Cardiac muscle cell (in vitro differentiated cells and primary cell): ENCODE measurements at places on chromosomes 2 and 18. TPM values are rescaled to one million over a fixed set of nuclear protein-coding genes. Genes with fewer than 3 reads are reported as not detected.
A peak's percentile ranks its signal among the peaks of the same experiment; 100 is the strongest.

- H3K36me3 ChIP-seq: no peaks in the 10 kb centered on the region
- no peaks in the 10 kb centered on the region for H3K27me3 ChIP-seq
- no peak overlapping the region for H3K27ac ChIP-seq
- no peak for DNase-seq
- H3K4me3 ChIP-seq: no peak overlapping the region
- H3K4me1 ChIP-seq: no peaks in the 10 kb centered on the region
These were observed 18.9 kb downstream of the SP5 start for GRCh38 chr2:170733798-170734600.

- no peak overlapping the region for H3K27ac ChIP-seq
- H3K4me1 ChIP-seq: no peaks in the 10 kb centered on the region
- peak; percentile 12 for DNase-seq
- no peak overlapping the region for H3K4me3 ChIP-seq
- no peaks in the 10 kb centered on the region for H3K27me3 ChIP-seq
These were observed 337.3 kb downstream of the PLCL1 start for GRCh38 chr2:198141726-198142125.

DNA sequence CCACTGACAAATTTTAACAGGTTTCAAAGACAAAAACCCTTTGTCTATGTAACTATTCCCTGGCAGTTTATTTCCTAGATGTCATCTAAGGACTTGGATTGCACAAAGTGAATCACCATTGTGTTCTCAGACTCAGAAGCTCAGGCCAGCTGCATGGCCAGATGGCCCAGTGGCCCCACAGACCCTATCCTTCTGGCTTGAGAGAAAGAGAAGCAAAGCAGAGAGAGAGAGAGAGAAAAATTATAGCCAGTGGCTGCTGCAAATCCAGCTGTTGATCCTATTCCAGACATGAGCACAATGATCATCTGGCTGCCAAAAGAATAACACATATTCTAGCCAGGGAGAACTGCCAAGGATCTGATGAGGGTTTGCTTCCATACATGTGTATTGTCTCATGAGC lies 25.8 kb downstream of the CTLA4 start:
- no peaks in the 10 kb centered on the region for H3K27me3 ChIP-seq
- no peaks in the 10 kb centered on the region for H3K4me1 ChIP-seq
- peak; percentile 51 for DNase-seq
- H3K27ac ChIP-seq: no peak overlapping the region
- no peak overlapping the region for H3K4me3 ChIP-seq

CNTNAP5 gene
- total RNA-seq: 0.03 TPM in 1 of 2 replicates, not detected in the other

ATP8B1 gene
- total RNA-seq: 0.11 and 0.21 TPM in 2 replicates

- H3K4me3 ChIP-seq: no peak overlapping the region
- H3K36me3 ChIP-seq: no peaks in the 10 kb centered on the region
- no peaks in the 10 kb centered on the region for H3K27me3 ChIP-seq
These were observed 70.3 kb downstream of the PPP1R1C start for GRCh38 chr2:182055993-182056392.

KATNAL2 gene
- total RNA-seq: 4.8 and 19.6 TPM in 2 replicates

GCG gene
- total RNA-seq: not detected in 2 replicates

COBLL1 gene
- total RNA-seq: 12.0 and 33.5 TPM in 2 replicates

CREG2 gene
- 4.3 and 4.9 TPM in 2 replicates for total RNA-seq

DNA sequence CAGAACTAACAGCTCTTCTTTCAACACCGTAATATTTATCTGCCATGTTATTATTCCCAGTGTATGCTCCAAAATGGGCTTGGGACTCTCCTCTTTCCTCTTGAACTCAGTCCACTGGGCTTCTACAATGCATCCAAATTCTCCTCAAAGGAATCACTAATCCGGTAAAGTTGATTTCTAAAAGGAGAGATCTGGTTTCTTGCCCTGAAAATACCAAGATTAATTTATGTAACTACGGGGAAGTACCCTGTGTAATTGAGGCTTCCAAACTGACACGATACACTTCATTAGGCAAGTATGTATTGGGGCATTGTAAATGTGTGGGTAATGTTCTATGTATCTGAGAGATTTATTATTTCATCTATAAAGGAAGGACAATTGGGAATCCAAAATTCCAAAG lies 5.7 kb downstream of the NCKAP5 start:
- H3K4me1 ChIP-seq: peaks cover 4% of the 10 kb centered on the region
- H3K27me3 ChIP-seq: no peaks in the 10 kb centered on the region

GNLY gene
- total RNA-seq: not detected in 2 replicates

DNA sequence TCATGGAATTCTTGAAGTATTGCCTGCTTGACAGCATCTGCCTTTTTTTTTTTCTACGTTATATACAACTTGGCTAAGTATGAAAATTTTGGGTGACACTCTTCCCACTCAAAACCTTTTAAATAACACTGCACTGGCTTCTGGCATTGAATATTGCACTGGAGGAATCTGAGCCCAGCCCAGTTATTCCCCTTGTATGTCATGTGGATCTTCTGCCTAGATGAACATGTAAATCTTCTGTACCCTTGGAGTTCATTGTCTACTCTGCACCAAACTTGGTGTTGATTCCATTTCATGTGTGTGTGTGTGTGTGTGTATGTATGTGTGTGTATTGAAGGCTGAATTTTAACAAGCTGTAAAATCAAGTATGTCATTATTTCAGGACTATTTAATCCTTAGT lies 59.4 kb downstream of the NAPG start:
- no peaks in the 10 kb centered on the region for H3K4me1 ChIP-seq
- H3K36me3 ChIP-seq: no peaks in the 10 kb centered on the region
- H3K27ac ChIP-seq: no peak overlapping the region
- DNase-seq: no peak
- H3K27me3 ChIP-seq: no peaks in the 10 kb centered on the region

PDE11A gene
- total RNA-seq: 3.4 and 3.6 TPM in 2 replicates

DNA sequence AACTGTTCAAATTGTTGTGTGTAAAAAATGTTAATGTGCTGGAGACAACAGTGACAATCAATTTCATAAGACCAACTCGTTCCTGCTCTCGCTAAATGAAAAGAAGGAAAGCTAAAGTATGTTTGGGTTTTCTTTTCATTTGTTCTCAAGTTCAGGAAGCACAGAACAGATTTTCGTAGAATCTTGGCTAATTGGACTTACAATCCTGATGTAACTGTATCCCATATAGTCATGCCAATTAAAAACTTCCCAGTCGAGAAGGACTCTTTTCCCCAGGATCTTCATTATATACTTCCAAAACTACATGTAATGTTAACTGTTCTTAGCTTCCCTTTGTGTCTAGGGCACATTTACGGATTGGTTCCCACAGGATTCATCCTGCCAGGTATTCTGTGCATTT lies 135.4 kb upstream of the ITGB6 start:
- no peak for DNase-seq
- H3K27ac ChIP-seq: no peak overlapping the region
- no peaks in the 10 kb centered on the region for H3K36me3 ChIP-seq
- no peak overlapping the region for H3K4me3 ChIP-seq

- no peaks in the 10 kb centered on the region for H3K27me3 ChIP-seq
- H3K4me1 ChIP-seq: peaks cover 30% of the 10 kb centered on the region
- no peak overlapping the region for H3K27ac ChIP-seq
- no peak for DNase-seq
- no peak overlapping the region for H3K4me3 ChIP-seq
These were observed 272.8 kb downstream of the FIGN start for GRCh38 chr2:163462993-163463392.

- H3K4me3 ChIP-seq: no peak overlapping the region
- DNase-seq: peak; percentile 84
- no peaks in the 10 kb centered on the region for H3K36me3 ChIP-seq
- H3K4me1 ChIP-seq: peaks cover 12% of the 10 kb centered on the region
- H3K27me3 ChIP-seq: no peaks in the 10 kb centered on the region
These were observed 42.4 kb upstream of the BIN1 start for GRCh38 chr2:127149384-127149783.

DNA sequence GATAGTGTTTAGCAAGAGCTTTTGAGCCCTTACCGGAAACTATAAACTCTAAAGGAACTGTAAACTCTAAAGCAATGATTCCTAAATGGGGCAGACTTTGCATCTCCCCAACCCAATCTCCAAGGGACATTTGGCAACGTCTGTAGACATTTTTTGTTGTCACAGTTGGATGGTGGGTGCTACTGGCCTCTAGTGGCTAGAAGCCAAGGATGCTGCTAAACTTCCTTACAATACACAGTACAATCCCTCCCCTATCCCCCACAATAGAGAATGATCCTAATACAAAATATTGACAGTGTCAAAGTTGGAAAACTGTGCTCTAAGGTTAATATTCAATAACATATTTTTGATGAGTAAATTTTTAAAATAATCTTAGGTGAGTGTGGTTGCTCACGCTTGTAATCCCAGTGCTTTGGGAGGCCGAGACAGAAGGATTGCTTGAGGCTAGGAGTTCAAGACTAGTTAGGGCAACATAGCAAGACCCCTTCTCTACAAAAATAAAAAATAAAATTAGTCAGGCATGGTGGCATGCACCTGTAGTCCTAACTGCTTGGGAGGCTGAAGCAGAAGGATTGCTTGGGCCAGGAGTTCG lies 66.7 kb downstream of the PTPN4 start:
- H3K4me3 ChIP-seq: no peak overlapping the region
- no peaks in the 10 kb centered on the region for H3K4me1 ChIP-seq
- H3K27ac ChIP-seq: peak overlapping the region; percentile 5

PCARE gene
- total RNA-seq: 0.49 and 0.57 TPM in 2 replicates

GRCh38 chr2:189854187-189854586 lies 69.9 kb downstream of the PMS1 start:
- no peaks in the 10 kb centered on the region for H3K4me1 ChIP-seq
- H3K27me3 ChIP-seq: no peaks in the 10 kb centered on the region
- DNase-seq: no peak
- no peak overlapping the region for H3K27ac ChIP-seq
- peaks cover 15% of the 10 kb centered on the region for H3K36me3 ChIP-seq

DNA sequence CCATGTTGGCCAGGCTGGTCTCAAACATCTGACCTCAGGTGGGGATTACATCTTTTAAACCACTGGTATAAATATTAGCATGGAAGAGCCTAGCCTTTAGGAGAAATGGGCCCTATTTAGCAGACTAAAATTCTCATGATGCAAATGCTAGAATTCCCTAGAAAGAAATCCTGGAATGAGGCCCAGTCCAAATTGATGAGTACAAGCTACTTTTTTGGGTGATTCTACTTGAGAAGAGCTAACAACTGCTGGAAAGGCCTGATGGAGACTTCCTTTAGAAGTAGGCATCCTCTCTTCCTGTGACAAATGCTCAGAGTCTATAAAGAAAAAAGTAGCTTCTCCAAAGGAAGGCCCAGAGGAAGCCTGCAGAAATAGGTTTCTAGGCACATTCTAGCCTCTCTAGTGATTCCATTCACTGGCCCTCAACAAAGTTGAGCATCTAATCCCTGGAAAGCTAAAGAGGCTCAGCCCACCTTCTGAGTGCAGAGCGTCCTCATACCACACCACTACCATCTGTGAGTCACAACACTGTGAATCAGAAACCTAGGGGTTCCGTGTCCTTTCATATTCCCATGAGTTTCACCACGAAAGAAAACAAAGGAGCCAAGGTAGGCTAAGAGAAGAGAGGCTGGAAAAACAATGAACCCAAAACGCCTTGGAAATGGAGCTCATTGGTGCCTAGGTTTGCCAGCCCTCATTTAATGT lies 183.1 kb downstream of the C1D start:
- no peak overlapping the region for H3K4me3 ChIP-seq
- no peaks in the 10 kb centered on the region for H3K4me1 ChIP-seq
- H3K36me3 ChIP-seq: no peaks in the 10 kb centered on the region

DNA sequence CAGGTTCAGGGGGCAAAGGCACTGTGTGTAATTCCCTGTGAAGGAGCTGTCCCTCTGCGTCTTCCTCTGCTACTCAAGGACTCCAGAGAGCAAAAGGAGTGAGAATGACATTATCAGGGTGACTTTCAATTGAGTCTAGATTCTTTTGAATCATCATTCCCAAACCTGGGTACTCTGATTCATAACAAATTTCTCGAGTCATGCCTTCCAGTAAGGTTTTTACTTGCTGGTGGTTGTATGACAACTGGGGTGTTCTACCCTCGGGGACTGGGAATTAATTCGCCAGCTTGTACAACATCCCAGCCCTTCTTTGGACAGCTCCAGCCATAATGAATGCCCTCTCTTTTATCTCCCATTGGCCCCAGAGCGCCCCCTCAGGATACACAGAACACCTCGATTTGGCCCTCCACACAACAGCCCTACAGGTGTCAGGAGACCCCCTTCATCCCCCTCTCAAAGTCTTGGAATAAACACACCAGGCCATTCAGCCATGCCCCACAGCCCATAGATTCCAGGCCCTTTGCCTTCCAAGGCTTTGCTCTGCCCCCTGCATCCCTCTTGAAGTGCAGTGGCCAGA lies 254.5 kb downstream of the KLHL29 start:
- H3K27me3 ChIP-seq: no peaks in the 10 kb centered on the region
- no peak for DNase-seq
- no peaks in the 10 kb centered on the region for H3K36me3 ChIP-seq

POMC gene
- 2.8 and 3.9 TPM in 2 replicates for total RNA-seq

GRCh38 chr2:190948671-190949070 lies 65.3 kb downstream of the STAT1 start:
- peak; percentile 49 for DNase-seq
- H3K36me3 ChIP-seq: no peaks in the 10 kb centered on the region
- H3K4me3 ChIP-seq: no peak overlapping the region
- H3K27me3 ChIP-seq: no peaks in the 10 kb centered on the region

DNA sequence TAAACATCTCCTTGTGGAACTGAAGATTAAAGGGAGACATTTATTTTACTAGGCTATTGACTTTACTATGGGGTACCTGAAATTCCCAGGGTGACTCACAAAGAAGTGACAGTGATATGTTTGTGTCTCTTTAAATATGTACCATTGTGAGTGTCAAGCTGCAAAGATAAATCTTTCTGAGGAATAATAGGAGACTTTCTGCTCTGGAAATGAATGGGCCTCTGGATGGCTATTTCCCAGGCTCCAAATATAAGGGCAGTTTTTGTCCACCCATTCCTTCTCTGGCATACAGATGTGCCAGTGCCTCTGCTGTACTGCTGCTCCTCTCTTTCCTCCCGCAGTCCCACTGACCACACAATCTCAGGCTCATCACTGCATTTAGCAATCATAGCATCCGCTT lies 586.4 kb upstream of the CNTNAP5 start:
- H3K4me3 ChIP-seq: no peak overlapping the region
- no peaks in the 10 kb centered on the region for H3K27me3 ChIP-seq
- DNase-seq: no peak
- H3K36me3 ChIP-seq: no peaks in the 10 kb centered on the region
- no peaks in the 10 kb centered on the region for H3K4me1 ChIP-seq

GRCh38 chr2:66428986-66429612 lies 5.8 kb upstream of the MEIS1 start:
- peaks cover 34% of the 10 kb centered on the region for H3K4me1 ChIP-seq
- H3K27ac ChIP-seq: peak overlapping the region; percentile 99
- no peaks in the 10 kb centered on the region for H3K36me3 ChIP-seq

GYPC gene
- total RNA-seq: 45.6 and 53.8 TPM in 2 replicates

DNA sequence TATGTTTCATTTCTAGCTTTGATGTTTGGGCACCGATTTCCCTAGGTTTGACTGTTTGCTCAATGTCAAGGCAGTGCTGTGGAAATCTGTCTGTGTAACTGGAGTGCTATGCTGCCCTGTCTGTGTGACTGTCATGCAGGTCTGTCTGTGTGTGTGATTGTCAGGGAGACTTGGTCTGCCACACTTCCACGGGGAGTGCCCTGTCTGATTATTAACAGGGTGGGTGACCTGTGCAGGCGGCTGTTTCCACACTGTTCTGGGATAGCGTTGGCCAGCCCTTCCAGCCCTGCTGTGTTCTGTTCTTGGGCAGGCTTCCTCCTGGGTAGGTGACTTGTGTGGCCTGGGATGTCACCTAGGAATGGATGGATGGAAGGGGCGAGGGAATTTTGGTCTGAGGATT lies 85.3 kb downstream of the FHOD3 start:
- no peaks in the 10 kb centered on the region for H3K36me3 ChIP-seq
- H3K4me1 ChIP-seq: peaks cover 68% of the 10 kb centered on the region
- H3K4me3 ChIP-seq: no peak overlapping the region
- peak overlapping the region; percentile 84 for H3K27ac ChIP-seq
- DNase-seq: no peak

MYO5B gene
- total RNA-seq: 6.4 and 16.7 TPM in 2 replicates
